Cortex of kidney (tissue), 1 donor: ENCODE measurements at places on chromosomes 12 and 14.

- no peak for DNase-seq
Measured at GRCh38 chr14:60647081-60647836, 2.0 kb downstream of the SIX1 start.

DNA sequence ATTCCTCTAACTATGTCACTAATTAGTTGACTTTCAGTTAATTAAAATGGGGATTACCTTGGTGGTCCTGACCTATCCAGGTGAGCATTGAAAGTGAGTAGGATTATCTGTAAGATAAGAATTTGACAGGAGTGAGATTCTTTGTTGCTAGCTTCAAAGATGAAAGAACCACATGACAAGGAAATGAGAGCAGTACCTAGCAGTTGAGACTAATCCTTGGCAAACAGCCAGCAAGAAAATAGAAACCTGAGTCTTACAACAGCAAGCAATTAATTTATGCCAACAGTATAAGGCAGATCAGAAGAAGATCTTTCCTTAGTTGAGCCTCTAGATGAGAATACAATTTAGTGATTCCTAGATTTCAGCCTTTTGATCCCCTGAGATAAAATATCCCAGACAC is 1058.4 kb downstream of the LRFN5 start:
- DNase-seq, result no peak

GRCh38 chr14:104747876-104748275 is 5.1 kb upstream of the SIVA1 start:
- DNase-seq, result no peak

DNA sequence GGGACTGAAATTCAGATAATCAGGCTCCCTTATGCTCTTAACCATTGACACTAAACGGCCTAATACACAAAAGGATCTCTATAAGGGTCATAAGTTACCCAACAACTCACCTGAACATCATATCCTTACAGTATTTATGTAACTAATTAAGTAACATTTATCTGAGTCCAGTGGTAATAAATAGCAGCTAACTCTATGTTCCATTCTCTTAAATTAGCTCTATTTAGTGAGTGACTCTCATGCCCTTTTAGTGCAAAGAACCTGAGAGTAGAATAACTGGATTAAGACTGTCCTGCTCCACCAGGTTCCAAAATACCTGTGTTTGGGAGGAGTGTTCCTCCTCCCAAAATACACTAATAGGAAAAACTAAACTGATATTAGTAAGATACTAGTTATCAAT is 9.8 kb downstream of the SCAF11 start:
- DNase-seq, result no peak

DNA sequence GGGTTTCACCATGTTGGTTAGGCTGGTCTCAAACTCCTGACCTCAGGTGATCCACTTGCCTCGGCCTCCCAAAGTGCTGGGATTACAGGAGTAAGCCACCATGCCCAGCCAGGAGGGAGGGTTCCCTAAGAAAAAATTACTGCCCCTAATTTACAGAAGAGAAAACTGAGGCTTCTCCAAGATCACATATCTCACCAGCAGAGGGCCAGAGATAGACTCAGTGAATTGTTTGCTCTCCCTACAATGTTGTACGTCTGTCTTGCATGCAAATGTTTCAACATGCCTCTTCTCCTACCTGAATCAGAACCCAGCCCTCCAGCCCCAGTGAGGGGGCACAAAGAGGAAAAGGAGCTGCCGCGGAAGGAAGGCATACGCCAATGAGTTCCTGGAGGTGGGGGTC is 48.3 kb upstream of the TMEM263 start:
- DNase-seq, result no peak

DNA sequence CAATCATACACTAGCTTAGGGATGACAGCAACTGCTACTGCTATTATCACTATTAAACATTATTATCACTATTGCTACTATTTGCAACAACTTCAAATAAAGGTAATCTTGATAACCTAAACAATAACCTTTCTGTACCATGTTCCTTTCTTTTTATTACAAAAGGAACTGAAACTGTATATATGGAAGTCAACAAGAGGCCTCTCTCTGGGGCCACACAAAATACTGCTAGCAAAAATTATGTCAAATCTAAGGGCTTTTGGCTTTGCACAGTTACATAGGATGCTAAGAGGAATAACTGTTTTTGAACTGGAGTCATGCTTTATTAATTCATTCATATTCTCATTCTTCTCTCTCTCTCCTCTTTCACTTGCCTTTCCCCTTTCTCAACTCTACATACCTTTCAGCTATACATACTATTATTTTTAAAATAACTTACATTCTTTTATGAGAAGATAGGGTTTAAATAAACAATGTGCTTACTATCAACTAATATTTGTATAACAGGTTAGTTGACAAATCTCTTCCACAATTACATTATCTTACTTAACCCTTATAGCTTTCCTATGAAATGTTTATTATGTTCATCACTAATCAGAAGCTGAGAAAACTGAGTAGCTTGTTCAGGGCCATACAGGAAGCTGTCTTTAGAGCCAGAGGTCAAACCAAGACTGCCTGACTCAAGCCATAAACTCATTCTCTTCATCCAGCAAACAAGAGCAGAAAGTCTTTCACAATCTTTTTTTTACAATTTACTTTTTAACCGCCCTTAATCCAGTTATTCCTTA is 25.7 kb downstream of the SPTSSA start:
- DNase-seq, result no peak

DNA sequence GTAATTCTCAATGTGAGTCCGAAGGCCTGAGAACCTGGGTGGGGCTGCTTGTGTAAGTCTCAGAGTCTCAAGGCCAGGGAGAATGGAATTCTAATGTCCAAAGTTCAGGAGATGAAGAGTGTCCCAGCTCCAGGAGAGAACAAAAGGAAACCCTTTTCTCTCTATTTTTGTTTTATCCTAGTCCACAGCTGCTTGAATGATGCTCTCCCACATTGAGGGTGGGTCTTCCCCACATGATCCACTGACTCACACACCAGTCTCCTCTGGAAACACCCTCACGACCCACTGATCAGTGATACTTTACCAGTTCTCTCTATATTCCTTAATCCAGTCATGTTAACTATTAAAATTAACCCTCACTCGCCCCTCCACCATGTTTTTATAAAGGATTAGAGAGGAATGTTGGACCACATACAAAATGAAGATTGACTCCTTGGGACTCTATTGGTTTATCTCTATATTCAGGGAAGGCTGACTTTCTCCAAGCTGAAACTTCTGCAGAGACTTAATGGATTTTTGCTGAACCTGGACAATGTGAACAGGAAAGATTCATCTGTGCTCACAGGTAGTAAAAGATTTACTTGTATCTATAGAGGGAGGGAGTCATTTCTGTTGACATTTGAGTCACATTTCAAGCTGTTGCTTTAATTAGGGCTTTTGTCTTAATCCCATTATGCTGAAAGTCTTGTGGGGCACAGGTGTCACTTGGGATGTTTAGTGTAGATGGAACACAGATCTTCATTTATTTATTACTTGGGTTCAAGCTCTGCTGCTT is 1061.0 kb upstream of the TMEM132C start:
- no peak for DNase-seq

- no peak for DNase-seq
Measured at GRCh38 chr12:48351022-48351708, 446 bp upstream of the ZNF641 start.

DNA sequence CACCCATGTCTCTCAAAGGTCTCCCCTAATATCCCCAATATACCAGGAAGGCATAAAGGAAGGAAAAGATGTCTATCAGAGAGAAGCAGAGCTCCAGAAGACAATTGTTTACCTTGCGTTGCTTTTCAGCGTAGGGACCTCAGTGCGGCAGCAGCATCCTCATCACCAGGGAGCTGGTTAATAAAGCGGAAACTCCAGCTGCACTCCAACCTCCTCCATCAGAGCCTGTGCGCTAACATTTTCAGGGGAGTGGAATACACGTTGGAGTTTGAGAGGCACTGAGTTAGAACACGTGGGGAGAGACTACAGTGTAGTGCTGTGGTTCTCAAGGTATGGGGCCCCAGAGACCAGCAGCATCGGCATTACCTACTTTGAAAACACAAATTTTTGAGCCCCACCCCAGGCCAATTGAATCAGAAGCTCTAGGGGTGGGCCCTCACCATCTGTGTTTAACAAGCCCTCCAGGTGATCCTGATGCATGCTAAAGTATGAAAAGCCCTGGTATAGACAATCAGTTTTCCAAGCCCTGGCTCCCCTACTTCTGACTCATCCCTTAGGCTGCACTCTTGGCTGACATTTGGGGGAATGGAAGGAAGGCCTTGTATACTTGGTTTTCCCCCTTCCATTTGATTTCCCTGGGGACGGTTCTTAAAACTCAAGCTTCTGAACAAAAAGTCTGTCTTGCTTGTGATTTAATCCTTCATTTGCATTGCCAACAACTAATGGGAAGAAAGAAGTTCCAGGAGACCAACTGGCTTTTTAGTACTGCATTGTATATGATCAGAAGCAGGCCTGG is 419.0 kb upstream of the CCDC196 start:
- DNase-seq, result no peak

GRCh38 chr14:87852107-87852506 is 140.9 kb downstream of the GALC start:
- no peak for DNase-seq

- no peak for DNase-seq
Measured at GRCh38 chr12:62259631-62259992, 592 bp upstream of the USP15 start.

DNA sequence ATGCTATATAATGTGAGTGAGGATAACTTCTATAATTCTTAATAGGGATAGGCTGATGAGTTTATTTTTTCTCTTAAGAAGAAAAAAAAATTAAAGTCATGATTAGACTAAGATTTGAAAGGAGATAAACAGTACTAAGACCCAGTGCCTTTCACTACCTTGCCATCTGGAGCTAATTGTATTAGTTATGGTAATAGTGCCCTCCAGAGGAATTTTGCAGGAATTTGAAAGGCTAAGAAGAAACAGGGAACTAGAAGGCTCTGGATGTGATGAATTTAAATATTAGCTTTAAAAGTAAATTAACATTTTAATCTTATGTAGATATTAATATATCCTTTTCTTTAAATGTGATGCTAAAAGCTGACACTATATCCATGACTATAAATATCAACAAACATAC is 36.6 kb upstream of the PIK3C2G start:
- DNase-seq, result no peak

DNA sequence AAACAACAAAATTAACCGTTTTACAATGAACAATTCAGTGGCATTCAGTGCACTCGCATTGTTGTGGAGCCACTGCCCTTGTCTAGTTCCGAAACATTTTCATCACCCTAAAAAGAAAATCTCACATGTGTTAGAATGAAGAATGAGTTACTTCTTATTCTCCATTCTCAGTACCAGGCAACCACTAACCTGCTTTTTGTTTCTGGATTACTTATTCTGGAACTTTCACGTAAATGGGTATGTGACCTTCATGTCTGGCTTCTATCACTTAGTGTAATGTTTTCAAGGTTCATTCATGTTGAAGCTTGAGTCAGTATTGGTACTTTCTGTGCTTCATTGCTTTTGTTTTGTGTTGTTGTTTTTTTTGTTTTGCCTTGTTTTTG is 15.6 kb downstream of the RCOR1 start:
- no peak for DNase-seq

GRCh38 chr14:33061667-33062325 is 123.1 kb downstream of the NPAS3 start:
- DNase-seq, result no peak

GRCh38 chr12:97555547-97556187 is 93.1 kb downstream of the RMST start:
- DNase-seq, result no peak

- no peak for DNase-seq
Measured at GRCh38 chr12:5012337-5012736, 31.3 kb upstream of the KCNA5 start.

DNA sequence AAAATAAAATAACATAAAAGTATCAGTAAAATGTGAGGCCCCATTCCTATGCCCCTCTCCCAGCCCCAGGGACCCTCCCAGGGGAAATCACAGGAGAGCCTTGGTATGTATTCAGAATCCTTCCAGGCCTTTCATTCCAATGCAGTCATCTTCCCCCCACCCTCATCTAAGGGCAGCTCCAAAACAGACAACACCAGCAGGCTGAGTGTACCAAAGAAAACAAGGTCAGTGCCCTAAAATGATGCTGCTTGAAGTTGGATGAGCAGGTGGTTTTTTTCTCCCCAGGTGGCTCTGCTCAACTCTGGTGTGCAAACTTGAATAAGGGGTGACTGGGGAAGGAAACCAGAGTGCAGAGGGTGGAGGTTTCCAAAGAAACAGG is 56.2 kb downstream of the TSPAN9 start:
- no peak for DNase-seq

DNA sequence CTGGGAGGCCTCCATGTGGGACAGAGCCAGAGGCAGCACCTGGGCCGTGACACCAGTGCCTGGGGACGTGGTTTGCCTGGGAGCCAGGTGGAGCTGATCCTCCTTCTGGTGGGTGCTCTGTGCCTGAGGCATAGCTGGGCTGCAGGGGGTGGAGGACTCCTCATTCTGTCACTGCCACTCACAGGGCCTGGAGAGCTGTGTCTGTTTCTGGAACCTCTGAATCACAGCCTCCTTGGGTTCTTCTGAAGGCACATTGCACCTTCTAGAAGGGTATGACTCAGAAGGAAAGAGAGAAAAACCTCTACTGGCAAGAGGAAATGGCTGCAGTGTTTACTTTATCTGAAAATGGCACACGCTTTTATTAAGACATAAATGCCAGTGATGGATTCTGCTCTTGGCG is 659.8 kb downstream of the VRK1 start:
- DNase-seq, result no peak

GRCh38 chr12:89827592-89827991 is 119.0 kb upstream of the ATP2B1 start:
- DNase-seq, result no peak

DNA sequence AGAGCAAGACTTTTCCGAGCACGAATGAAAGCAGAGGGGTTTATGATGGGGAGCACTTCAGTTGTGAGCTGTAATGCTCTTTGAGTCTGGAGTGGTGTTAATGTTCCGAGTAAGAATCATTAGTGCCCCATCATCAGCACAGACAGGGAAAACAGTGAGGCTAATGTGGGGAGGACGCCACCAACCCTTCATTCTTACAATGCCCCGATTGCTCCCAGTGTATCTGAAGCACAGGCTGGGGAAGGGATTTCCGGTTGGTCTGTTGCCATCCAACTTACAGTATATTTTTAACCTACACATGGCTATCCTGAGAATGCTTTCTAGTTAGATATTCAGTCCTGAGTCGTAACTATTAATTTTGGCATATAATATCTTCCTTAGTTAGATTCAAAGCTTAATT is 141.6 kb downstream of the APAF1 start:
- DNase-seq, result no peak

- no peak for DNase-seq
Measured at GRCh38 chr12:57765698-57766463, 997 bp downstream of the CYP27B1 start.

GRCh38 chr14:100629696-100630095 is 42.5 kb upstream of the BEGAIN start:
- no peak for DNase-seq

DNA sequence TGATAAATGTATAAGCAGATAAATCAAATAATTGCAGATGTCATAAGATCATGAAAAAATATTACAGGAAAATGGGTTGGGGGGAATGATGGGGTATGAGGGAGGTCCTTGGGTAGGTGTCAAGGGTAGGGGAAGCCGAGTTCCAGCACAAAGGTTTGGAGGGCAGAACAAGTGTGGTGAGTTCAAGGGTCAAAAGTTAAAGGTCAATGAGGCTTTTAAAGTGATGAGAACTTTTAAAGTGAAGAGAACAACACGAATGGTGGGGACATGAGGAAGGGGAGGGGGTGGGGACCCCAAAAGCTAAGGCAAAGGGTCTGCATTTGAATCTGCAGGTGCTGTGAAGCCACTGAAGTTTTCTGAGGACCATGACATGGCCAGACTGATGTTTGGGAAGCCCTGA is 200.6 kb upstream of the NOS1 start:
- DNase-seq, result no peak

- DNase-seq, result no peak
Measured at GRCh38 chr12:80226576-80226975, 127.2 kb downstream of the OTOGL start.

GRCh38 chr14:55146425-55146824 is 17.4 kb downstream of the LGALS3 start:
- DNase-seq, result no peak
